ENCODE measurements at places on chromosomes 1 and 21.
A peak's percentile ranks its signal among the peaks of the same experiment; 100 is the strongest.

- DNase-seq: no peak
These were observed 76.0 kb downstream of the FH start for GRCh38 chr1:241443561-241443960.

DNA sequence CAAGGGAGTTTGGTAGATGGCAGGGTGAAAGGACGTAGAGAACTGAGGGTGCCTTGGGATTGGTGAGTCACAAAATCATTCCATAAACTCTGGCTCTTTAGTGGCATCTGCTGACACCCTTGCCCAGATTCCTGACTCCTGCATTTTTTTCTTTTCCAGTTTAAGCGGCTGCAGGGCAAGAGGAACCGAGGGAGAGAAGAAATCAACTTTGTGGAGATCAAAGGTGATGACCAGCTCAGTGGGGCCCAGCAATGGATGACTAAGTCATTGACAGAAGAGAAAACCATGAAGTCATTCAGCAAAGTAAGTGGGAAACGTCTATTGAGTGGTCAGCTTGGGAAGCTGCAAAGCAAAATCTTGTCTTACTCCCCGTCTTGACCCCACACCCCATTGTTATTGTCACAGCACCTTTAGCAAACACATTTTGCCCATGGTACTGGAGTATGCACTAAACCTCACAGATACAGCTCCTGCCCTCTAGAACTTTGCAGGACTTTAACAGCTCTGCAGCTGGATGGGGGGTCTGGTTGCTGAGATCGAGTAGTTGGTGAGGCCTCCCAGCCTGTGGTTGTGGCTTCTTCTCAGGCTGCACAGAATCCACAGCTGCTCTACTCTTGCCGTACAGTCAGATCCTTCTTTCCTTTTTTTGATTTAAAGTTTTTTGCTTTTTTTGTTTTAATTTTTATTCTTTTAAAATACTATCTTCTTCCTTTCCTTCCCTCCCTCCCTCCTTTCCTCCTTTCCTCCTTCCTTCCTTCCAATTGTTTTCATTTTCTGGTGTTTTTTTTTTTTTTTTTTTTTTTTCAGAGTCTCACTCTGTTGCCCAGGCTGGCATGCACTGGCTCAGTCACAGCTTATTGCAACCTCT lies 21.9 kb downstream of the SH2D2A start:
- no peak for DNase-seq

- DNase-seq: no peak
These were observed 589.4 kb downstream of the PLPP3 start for GRCh38 chr1:55990007-55990406.

DNA sequence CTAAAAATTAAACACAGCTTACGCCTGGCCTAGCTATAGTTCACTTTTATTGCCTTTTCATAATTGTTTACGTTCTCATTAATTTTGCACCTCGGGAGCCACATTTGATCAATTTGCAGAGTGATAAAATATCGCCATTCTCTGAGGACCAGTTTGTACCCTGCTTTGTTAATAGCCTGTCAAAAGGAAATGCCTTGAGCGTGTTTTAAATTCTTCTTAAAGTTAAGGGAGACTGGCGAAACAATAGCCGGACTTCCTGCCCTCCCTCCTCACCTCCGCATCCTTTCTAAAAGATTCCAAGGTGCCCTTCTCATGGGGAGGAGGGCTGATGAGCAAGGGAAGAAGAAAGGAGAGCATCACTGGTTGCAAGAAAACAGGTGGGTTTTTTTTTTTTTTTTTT lies 271.6 kb downstream of the KCNJ6 start:
- no peak for DNase-seq

DNA sequence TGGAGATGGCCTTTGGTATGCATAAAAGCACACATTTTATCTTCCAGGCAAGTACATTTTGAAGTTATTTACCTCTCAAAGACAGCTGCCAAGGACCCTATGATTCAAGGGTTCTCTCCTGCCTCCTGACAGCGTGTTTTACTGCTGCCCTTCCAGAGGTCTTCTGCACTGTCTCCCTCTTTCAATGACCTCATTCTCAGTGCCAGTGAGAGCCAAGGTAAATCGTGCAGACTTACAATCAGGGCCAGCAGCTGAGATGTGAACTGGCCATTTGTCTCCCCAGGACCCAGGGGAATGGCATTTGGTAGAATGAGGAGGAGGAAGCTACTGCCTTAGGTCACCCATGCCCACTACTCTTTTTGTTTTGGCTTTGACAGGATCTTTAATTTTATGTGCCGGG lies 84.2 kb upstream of the FGGY start:
- no peak for DNase-seq

GRCh38 chr1:98403963-98404480 lies 257.5 kb upstream of the SNX7 start:
- no peak for DNase-seq

DNA sequence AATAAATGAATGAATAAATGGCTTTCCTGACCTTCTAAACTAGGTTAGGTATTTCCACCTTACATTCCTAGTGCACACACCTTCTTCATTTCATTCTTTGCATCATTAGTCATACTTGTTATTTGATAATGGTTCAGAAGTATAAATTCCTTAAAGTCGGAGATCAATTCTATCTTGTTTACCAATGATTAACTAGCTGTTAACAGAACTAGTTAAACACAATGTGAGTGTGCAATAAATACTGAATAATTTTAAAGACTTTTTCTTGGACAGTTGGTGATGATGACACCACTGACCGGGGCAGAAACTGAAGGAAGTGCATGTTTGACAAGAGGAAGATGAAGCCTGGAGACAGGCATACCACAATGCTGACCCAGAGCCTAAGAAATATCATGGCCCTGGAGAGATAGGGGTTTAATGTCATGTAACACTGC lies 207.1 kb upstream of the DEPDC1 start:
- DNase-seq: no peak

GRCh38 chr1:32247983-32248889 lies 1.2 kb downstream of the FAM167B start:
- peak; percentile 93 for DNase-seq

- peak; percentile 7 for DNase-seq
These were observed 1.5 kb downstream of the ZNF684 start for GRCh38 chr1:40532844-40533424.

GRCh38 chr1:167862432-167863076 lies 51.4 kb downstream of the ADCY10 start:
- DNase-seq: no peak

- DNase-seq: no peak
These were observed 121.7 kb upstream of the RUNX1 start for GRCh38 chr21:35170818-35171217.

DNA sequence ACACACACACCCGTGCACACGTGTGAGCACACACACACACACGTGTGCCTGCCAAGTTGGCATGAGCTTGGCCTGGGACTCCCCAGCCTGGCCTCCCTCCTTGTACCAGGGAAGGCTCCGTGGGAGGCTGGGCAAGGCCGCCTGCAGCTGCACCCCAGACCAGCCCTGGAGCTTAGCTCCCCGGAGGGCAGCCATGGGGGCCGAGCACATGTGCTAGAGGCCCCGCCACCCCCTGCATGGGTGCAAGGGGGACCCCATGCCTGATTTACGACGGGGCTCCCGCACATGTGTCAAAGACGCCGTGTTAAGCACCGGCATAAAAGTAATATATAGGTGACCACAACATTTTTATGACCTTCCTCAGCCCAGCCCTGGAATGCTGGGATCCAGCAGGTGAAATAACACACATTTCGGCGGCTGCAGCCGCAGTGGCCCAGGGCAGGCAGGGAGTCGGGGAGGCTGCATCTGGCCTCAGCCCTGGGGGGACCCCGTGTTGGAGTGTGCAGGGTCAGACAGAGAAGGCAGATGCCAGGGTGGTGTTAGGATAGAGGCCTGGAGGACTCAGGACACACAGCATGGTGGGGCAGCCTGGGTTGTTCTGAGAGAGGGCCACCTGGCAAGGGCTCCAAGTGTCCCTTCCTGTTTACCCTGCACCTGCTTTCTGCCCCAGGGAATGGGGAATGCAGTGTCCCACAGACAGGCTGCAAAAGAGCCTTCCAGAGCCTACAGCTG lies 56.3 kb downstream of the WNT9A start:
- DNase-seq: peak; percentile 10

GRCh38 chr1:170853302-170853701 lies 82.0 kb upstream of the MROH9 start:
- DNase-seq: no peak

GRCh38 chr1:153880962-153881361 lies 41.8 kb downstream of the GATAD2B start:
- DNase-seq: no peak

- DNase-seq: peak; percentile 85
These were observed 65.1 kb downstream of the DISC1 start for GRCh38 chr1:231691618-231692259.

- DNase-seq: peak; percentile 81
These were observed 477.2 kb upstream of the CAMK1G start for GRCh38 chr1:209106237-209106741.

DNA sequence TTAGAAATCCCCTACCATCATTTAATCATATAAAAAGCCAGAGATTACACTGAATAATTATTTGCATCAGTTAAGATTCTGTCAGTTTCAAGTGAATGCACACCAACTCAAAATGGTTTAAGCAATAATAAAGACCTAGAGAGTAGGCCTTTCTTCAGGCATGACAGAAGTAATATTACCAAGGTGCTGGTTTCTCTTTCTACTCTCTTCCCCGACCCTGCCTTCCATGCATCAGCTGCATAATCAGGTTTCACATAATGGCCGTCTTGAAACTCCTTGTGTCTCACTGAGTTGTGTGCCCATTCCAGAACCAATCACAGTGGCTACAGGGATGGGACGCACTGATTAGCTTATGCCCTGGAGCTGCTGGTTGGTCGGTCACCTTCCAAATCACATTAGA lies 103.5 kb upstream of the SERTAD4 start:
- no peak for DNase-seq

DNA sequence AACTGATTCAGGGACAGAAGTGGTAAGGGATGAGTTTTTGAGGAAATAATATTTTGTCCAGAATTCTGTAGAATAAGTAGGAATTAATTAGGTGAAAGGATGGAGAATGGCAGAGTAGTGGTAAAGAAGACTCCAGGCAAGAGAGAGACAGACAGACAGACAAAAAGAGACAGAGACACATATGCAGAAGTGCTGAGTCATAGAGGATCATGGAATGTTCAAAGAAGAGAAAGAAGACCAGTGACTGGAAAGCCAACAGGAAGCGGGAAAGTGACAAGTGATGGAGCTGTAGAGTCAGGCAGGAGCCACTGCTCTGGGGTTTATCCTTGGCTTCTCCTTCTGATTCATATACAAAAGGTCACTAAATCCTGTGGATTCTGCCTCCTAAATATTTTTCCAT lies 85.9 kb downstream of the UROD start:
- no peak for DNase-seq

- peak; percentile 36 for DNase-seq
These were observed at the start of gene LRRN2 for GRCh38 chr1:204685236-204686006. LRRN2 (minus strand) TSS chr1:204685738; CDS start chr1:204619992, 65,746 bp downstream.

- no peak for DNase-seq
These were observed 50.1 kb downstream of the AKT3 start for GRCh38 chr1:243799908-243800307.

DNA sequence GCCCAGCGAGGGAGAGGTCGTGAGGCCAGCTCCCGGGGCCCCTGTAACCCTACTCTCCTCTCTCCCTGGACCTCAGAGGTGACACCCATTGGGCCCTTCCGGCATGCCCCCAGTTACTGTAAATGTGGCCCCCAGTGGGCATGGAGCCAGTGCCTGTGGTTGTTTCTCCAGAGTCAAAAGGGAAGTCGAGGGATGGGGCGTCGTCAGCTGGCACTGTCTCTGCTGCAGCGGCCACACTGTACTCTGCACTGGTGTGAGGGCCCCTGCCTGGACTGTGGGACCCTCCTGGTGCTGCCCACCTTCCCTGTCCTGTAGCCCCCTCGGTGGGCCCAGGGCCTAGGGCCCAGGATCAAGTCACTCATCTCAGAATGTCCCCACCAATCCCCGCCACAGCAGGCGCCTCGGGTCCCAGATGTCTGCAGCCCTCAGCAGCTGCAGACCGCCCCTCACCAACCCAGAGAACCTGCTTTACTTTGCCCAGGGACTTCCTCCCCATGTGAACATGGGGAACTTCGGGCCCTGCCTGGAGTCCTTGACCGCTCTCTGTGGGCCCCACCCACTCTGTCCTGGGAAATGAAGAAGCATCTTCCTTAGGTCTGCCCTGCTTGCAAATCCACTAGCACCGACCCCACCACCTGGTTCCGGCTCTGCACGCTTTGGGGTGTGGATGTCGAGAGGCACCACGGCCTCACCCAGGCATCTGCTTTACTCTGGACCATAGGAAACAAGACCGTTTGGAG lies 23.7 kb upstream of the TNFRSF1B start:
- DNase-seq: no peak

DNA sequence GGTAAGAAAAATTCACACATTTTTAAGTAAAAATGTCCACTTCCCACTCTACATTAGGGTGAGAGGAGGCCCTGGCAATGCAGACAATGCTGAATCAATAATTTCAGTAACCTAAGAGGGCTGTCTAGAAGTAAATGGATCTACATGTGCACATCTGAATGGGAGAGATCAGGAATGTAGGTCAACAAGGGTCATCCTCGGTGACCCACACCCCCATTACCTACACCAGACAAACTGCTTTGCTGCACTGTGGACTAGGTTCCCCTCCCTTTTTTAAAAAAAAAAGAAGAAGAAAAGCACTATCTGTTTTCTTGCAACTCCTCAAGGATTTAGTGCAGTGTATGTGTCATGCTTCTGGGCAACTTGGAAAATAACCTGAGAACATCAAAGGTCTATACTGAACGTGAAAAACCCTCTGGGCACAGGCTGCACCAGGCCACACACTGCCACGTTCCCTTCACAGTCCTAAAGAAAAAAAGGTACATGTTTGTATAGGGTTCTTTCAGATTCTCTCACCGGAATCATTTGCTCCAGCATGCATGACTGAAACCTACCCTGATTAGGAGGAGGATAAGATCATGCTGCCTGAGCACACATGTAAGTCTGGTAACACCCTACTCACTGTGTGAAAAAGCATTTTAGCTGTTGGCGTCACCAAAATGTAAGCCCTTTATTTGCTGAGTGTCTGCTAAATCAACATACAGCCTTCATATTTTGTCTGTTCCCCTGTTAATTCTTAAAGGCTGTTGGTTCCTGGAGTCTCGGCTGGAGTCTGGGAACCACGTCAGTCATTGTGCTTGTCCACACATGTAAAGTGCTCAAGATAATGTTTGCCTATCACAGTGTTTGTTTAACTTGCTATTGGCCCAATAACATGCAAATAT lies 341.0 kb downstream of the SMYD3 start:
- DNase-seq: no peak

DNA sequence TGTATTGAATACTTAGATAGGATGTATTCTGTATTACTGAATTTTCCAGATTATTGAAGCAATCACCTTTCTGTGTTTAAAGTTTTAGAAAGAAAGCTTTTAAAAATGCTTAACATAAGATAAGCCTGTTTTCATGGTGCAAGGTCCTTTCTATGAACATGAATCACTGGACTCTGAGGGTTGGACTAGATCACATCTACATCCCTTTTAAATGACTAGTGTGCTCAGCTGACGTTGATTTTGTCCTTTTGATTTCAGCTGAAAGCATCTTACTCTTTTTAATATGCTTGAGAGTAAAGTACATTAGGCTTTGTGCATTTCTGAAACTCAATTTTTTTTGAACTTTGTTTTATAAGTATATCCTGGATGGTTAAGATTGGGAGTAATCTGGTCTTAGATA lies 16.2 kb downstream of the MIER1 start:
- DNase-seq: no peak

GRCh38 chr1:68347415-68347814 lies 102.3 kb downstream of the RPE65 start:
- DNase-seq: no peak

- DNase-seq: no peak
These were observed 71.8 kb upstream of the PKN2 start for GRCh38 chr1:88612292-88612691.
